Activated T-cell treated with anti-CD3 and anti-CD28 coated beads, Interleukin-2, amount 50 U/mL, for 4 hours (primary cell): ENCODE measurements at places on chromosomes 2 and 18.

DNA sequence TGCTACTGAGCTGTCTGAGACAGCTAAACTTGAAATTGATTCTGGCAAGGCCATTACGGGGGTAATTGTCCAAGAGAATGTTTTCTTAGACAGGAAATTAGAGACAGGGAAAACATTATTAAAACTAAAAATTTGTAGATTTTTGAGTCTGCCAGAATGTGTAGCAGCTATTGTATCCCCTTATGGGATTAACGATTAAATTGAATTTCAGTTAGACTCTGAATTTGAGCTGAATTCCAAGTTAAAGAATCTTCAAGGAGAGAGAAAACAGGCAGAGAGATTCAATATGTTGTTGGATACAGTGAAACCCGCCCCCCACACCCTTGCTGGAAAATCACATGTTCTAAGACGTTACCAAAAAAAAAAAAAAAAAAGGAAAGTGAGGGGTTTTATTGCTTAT is 32.7 kb upstream of the CCDC68 start:
- no peak for DNase-seq

DNA sequence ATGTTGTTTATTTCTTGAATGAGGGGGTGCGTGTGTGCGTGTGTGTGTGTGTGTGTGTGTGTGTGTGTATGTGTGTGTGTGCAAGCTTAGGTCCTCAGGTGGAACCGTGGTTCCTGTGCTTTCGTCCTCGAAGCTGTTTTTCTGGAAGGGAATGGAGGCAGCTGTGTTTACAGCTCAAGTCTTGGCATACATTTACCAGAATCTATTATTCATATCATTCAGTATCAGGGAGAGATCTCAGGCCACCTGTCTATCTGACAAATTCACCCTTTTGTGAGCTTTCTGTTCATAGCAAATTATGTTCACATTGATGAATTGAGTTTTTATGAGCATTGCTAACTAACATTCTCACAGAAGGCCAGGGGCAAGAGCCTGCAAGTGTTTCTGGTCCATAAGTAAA is 550.4 kb downstream of the ARHGAP15 start:
- no peak for DNase-seq

DNA sequence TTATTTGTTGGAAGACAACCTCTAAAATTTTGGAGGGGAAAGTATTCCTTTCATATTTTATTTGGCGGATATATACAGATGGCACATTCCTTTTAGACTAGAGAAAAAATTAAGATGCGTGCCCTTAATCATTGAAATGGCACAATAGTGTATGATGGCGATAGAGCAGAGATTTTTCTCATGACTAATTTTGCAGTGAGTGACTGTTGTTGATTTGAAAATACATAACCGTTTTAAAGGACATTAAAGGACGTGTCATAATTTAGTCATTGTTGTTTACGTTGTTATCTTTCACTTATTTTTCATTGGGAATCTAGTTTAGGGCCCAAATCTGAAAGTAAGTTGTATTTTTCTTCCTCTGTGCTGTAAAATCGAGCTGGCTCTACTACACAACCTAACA is 61.7 kb downstream of the CERS6 start:
- no peak for DNase-seq

DNA sequence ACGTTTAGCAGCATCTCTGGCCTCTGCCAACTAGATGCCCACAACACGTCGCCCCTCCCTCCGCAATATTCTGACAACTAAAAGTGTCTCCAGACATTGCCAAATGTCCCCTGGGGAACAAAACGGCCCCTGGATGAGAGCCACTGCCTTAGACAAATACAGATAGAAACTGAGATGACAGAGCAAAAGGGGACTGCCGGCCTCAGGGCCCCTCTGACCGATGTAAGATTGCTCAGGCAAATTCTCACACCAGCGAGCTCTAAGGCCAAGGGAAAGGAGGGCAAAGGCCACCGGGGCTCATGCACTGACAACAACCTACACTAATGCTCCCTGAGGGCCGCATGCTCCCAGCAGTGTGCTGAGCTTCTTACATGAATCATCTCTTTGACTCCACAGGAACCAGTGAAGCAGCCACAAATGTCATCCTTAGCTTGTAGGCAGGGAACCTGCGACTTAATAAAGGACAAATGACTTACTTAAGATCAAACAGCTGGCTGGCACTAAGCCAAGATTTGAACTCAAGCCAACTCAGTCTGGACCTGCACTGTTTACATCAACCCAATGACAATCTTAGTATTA is 228.5 kb downstream of the TTC32 start:
- DNase-seq = no peak

DNA sequence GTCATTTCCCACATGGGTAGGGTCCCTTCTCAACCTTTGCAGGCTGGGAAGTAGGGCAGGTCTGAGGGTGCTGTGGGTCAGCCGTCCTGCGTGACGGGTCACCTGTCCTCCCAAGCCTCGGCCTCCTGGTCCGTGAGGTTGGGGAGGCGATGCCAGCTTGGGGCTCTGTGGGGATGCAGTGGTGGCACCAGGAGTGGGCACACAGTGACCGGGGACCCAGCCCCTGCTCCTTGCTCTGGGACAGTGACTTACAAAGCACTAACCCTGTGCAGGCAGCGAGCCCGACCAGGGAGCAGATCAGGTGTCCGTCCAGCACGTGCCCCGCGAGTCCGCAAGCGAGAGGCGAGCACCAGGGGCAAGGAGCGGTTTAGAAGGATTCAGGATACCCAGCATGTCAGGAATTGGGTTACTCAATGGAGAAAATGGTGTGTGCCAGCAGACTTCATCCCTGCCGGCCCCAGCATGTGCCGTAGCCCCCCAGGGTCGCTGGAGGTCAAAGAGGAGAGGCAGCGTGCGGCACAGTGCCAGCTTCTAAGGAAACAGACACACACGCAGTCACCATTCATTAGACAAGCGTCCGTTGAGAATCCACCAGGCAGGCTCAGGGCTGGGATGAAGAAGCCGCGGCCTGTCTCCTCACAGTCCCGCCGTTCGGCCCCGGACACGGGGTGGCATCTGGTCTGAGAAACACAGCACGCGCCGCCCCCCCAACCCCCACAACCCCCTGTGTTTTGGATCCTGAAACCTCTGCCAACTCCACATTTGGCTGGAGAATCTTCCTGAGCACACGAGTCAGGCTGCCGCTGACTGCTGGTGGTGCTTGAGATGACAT is 11.7 kb downstream of the COLEC11 start:
- DNase-seq = no peak

- no peak for DNase-seq
Observed at GRCh38 chr2:100011272-100011731, 131.1 kb downstream of the AFF3 start.

DNA sequence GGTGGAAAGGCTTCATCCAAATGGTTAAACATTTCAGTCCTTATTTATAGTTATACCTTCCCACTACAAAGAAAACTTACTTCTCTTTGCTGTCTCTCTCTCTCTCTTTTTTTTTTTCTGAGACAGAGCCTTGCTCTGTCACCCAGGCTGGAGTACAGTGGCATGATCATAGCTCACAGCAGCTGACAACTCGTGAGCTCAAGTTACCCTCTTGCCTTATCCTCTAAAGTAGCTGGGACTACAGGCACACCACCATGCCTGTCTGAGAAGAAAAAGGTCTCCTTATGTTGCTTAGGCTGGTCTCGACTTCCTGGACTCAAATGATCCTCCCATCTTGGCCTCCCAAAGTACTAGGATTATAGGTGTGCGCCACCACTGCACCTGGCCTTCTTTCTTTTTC is 32.3 kb upstream of the OLA1 start:
- no peak for DNase-seq

GRCh38 chr18:35635170-35635569 is 53.6 kb downstream of the GALNT1 start:
- DNase-seq = no peak
